ENCODE measurements at places on chromosomes 6 and 20.

DNA sequence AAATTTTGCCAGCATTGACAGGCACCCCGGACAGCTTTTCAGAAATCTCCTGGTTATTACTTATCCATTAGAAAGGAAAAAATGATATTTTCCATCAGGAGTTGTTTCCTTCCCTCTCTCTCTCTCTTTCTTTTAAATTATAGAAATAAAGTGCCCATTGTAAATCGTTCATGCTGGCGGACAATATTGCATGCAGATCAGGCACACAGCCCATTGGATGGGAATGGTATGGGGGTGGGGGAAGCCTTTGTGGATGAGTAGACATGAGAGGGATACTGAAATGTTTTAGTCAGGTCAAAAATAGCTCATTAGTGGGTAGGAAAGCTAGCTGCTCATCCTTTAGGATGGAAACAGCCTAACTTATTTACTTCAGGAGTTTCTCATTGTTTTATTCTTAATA is 764.9 kb upstream of the MMS22L start:
- DNase-seq, result no peak

DNA sequence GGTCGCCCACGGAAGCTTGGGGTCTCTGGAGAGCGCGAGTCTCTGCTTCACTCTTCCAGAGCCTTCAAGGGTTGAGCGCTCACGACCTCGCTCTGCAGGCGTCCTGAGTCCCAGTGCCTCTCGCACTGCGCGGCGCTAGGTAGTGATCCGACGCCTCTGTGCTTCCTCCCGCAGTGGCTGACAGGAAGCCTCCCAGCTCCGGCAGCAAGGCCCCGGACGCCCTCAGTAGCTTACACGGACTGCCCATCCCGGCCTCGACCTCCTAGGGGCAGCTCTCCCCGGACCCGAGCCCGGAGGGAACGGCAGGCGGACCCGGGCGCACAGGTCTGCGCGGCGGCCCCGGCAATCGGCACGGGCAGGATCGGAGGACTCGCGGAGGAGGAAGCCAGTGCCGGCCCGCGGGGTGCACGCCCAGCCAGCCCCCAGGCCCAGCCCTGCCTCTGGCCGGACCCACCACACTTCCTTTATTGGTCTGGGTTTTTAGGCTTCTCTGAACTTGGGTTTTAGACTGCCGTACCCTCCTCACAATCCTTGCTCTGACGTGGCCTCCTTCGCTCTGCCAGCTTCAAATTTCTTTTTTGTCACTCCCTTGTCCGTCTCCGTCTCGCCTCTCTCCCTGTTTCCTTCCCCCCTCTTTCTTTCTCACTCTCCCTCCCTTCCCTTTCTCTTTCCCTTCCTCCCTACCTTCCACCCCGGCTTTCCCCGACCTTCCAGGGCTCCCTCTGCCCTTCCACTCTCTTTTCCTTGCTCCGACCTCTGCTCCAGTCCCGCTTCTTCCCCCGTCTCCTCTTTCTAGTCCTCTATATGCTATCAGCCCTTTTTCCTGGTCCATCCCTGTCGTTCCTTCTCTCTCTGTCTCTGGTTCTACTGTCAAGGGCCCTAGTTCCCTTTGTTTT is 9.1 kb downstream of the PAX1 start:
- no peak for DNase-seq

DNA sequence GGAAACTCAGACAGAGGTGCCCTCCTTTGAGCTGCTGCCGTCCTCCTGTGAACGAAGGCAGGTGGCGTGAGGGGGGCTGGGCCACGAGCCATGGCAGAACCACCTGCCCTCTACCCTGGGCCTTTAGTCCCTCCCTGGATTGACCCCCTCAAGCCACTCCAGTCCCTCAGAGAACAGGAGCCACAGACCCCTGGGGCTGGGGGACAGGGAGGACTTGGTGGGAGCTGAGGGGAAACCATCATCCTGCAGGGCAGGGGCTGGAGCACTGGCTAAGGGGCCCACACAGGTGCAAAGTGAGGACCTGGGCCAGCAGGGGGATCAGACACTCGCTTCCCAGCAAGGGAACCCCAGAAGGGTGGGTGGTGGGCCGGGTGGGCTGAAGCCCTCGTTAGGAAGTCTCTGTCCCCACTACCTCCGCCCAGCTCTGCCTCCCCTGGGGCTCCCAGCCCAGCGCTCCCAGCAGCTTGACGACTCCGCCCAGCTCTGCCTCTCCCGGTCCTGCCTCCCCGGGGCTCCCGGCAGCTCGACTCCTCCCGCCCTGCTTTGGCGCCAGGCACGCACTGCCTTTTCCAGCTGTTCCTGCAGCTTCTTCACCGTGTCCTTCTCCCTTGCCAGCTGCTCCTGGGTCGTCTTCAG is 44.4 kb downstream of the DSTN start:
- DNase-seq, result no peak

GRCh38 chr6:42359021-42359420 is 92.7 kb downstream of the TRERF1 start:
- DNase-seq, result no peak

GRCh38 chr6:169188051-169188470 is 65.6 kb downstream of the THBS2 start:
- no peak for DNase-seq

GRCh38 chr20:50297498-50298376 is 107.1 kb downstream of the CEBPB start:
- DNase-seq, result no peak

DNA sequence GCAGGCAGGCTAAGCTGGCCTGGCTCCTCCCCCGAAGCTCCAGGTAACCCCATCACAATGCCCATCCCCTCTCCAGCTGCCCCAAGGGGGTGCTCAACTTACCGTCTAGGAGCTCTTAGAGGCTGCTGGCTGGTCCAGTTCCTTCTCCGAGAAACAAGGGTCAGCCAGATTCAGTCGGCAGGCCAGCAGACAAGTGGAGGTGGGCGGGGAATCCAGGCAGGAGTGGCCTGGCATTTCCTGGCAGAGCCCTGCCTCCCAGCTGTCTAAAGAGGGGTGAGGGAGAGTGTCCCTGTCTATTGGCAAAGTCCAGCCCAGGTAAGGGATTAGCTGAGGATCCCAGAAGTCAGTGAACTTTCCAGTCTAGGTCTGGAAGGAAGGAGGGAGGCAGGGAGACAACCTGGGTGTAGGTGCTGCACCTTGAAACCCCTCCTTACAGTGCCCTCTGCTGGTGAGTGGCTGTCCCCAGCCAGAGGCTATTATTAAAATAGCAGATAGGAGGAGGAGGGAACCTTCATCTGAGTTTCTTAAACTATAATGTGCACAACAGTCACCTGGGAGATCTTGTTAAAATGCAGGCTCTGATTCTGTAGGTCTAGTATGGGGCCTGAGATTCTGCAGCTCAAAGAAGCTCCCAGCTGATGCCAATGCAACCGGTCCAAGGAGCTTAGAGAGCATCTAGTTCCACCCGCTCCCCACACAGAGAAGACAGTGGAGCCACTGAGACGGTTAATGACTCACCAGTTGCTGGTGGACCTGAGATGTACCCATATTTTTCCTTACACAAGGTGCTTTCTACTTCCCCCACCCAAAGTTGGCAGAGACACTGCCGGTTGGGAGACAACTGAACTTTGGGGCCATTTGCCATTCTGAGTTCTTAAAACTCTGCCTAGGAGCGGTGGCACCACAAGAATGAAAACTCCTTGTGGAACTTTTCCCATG is at the start of gene UNC5CL:
TSS of gene UNC5CL (minus strand) at position 162 of the 939 bp plus-strand sequence. CDS start 4,147 bp downstream, outside the sequence.
- peak; percentile 23 for DNase-seq

DNA sequence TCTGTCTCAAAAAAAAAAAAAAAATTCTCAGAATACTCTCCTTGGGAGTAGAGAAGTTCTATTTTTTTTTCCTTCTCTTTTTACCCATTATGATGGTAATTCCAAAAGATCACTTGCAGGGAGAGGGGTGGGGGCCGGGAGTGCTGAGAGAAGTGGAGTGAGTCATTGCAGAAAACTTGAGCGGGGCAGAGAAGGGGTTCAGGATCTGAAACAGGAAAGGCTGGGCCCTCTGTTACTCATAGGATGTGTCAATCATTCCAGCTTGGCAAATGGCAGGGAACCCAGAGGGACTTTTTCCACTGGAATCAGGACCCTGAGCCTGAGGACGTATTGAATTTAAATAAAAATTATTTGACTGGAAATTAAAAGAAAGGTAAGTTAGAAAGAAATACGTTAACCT is 111.4 kb upstream of the ARMC2 start:
- DNase-seq, result no peak

DNA sequence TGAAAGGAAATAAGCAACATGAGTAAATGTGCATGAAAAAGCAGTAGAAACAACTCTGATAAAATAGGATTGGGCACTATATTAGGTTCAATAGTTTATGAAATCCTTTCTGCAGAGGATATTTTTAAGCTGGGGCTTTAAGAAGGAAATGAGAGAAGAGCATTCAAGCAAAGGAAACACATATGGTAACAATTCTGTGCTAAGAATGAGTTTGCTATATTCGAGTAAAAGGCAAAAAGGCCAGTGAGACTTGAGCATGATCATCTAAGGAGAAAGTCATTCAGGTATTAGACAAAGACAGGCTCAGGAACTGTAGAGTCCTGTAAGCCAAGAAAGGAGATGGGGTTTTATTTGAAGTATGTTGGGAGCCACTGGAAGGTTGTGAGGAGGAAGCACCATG is 387.1 kb upstream of the FLRT3 start:
- no peak for DNase-seq

- no peak for DNase-seq
Measured at GRCh38 chr6:85388531-85388930, 61.4 kb upstream of the NT5E start.

DNA sequence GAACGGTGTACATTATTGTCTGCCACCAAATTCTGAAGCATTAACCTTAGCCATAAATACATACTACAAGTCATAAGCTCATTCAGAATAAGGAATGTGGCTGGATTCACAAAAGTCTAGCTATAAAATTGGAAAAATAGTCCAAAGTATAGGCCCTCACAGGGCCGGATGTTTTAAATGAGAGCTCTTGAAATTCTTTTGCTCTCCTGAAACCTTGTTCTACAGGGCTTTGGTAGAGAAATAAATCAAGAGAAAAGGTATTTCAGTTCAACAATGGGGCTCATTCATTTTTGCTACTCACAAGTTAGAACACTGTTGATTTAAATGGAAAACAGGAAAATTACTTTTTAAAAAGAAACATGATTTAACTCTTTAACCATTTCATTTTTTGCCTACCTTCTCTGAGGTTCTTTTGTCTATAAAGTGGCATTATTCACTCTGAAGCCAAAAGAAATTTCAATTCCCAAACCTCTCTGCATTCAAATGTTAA is 58.0 kb downstream of the PREP start:
- no peak for DNase-seq

- no peak for DNase-seq
Measured at GRCh38 chr20:62752671-62753501, 43.4 kb upstream of the MRGBP start.

- DNase-seq, result no peak
Measured at GRCh38 chr6:130969791-130970491, 93.1 kb downstream of the EPB41L2 start.

DNA sequence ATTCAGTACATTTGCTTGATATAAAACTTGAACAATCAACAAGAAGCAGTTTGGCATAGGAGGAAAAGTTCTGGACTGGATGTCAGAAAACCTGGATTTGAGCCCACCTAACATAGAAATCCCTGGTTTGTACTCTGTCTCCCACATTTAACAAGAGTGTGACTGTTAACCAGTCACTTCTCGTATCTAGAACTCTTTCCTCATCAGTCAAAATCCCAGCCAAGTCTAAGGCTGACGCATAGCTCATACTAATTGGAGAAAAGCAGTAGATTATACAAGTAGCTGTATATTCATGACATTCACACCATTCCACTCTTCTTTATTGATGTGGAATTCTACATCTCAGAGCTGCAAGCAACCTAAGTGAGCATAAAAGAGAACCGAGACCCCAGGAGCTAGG is 222.7 kb downstream of the PHACTR1 start:
- DNase-seq, result no peak

DNA sequence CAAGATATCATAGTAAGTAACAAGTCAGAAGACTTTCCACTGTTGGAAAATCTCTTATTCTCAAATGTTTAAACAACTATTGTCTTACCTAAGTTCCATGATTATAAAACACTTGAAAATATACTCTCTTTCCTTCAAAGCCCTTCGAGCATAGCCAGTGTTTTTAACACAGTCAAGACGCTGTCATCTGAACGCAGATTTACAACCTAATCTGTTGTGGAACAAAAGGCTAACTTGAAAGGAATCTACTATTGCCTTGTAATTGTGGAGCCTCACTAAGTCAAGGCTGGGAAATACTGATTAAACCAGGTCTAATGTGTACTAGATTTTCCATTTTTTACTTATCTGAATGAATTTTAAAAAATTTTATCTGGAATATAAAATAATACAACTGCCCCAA is 205.8 kb downstream of the TRDN start:
- no peak for DNase-seq

GRCh38 chr6:18742406-18742805 is 355.3 kb downstream of the RNF144B start:
- DNase-seq, result no peak

DNA sequence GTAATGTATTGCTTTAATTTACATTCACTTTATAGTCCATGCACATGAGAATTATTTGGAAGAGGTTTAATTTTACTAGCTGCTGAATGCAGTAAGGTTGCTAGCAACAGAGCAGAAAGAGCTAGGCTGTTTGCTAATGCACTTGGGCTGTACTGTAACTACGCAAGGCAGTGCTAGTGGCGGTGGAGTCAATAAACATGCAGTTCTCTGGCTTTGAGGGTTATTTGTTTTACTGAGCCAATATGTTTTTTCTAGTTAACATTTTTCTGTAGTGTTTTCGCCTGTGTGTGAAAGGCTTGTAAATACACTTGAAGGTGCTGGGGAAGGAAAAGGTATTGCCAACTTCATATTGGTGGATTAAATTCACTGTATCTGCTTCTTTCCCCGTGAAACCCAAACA is 112.8 kb downstream of the BTBD3 start:
- no peak for DNase-seq

GRCh38 chr6:135813401-135813800 is 38.1 kb upstream of the PDE7B start:
- DNase-seq, result no peak

- DNase-seq, result no peak
Measured at GRCh38 chr6:25173951-25174474, 105.2 kb upstream of the CARMIL1 start.

DNA sequence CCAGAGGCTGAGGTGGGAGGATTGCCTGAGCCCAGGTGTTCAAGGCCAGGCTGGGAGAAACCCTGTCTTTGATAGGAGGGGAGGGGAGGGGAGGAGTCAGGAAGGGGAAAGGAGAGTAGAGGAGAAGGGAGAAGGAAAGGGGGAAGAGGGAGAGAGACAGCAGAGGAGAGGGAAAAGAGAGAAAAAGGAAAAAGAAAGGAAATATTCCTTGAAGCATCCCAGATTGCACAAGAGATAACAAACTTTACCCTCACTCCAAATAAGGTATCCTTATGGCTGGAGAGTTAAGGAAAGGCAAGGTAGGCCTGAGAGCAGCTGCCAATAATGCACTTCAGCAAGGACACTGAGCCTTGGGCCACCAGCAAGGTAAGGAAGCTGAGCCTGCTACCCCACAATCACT is 166.3 kb upstream of the SLC22A16 start:
- no peak for DNase-seq

GRCh38 chr20:49982072-49982345 is 771 bp upstream of the SNAI1 start:
- no peak for DNase-seq

DNA sequence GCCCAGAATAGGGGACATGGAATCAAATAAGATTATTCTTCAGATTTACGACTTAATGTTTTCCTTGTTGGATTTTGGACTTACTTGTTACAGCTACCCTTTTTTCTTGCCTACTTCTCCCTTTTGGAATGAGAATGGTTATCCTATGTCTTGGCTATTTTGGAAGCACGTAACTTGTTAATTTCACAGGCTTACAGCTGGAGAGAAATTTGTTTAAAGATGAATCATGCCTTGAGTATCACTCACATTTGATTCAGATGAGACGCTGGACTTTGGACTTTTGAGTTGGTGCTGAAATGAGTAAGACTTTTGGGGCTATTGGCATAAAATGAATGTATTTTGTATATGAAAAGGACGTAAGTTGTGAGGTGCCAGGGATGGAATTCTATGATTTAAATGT is 83.3 kb downstream of the SMPDL3A start:
- no peak for DNase-seq
